ENCODE measurements at places on chromosomes 5 and 9.

- no peak for DNase-seq
Observed at GRCh38 chr5:116229131-116229689, 144.4 kb downstream of the COMMD10 start.

- no peak for DNase-seq
Observed at GRCh38 chr5:148172377-148172776, 4.0 kb downstream of the SPINK14 start.

DNA sequence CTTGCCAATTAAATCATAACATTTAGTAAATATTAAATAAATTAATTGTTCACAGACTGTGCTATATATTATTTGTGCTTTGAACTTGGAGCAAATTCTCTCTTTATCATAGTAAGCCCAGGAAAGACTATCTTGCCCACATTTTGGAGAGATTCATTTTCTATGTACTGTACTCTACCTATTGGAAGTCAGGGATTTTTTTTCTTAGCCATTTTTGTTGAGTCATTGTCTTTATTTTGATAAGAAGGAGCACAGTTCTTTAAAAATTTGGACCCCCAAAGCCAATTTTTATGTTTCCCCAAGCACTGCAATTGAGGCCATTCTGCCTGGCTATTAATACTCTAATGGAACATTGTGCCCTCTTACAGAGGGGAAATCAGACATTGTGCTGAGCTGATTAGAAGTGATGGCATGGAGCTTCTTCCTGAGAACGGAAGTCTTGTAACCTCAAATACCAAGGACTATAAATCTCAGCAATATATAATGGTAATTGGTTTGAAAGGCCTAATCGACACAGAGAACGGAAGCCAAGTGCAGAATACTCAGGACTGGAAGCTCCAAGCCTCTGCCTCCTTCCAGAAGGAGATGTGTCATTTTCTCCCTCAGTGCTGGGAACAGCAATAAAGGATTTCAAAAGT, 188.8 kb upstream of the PAPPA start:
- DNase-seq: no peak

- DNase-seq: no peak
Observed at GRCh38 chr9:2041736-2042135, 26.6 kb downstream of the SMARCA2 start.

DNA sequence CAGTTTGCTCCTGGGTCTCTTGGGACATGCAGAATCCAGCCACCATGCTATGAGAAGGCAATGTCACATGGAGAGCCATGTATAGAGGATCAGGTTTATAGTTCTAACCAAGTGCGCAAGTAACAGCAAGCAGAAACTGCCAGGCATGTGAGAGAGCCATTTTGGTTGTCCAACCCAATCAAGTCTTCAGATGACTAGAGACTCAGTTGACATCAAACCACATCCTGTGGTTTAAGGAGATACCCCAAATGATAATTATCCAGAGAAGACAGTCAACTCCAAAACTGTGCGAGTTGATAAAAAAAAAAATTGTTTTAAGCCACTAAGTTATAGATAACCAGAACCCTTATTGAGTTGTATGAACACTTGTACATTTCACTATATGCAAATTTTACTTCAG, 40.2 kb downstream of the TMEM232 start:
- no peak for DNase-seq

GRCh38 chr5:69024241-69024651, 69.6 kb upstream of the SLC30A5 start:
- DNase-seq: no peak

- no peak for DNase-seq
Observed at GRCh38 chr9:134784577-134785305, 95.9 kb upstream of the FCN2 start.

- DNase-seq: no peak
Observed at GRCh38 chr9:114344692-114345091, 15.0 kb downstream of the ORM2 start.

GRCh38 chr5:17482790-17483189, 15.2 kb upstream of the TAF11L2 start:
- DNase-seq: no peak
